Activated CD8-positive, alpha-beta memory T cell treated with anti-CD3 and anti-CD28 coated beads, Interleukin-2, amount 50 U/mL, for 48 hours (primary cell): ENCODE measurements at places on chromosomes 12 and 14.

GRCh38 chr12:108140501-108140900, 11.4 kb downstream of the WSCD2 start:
- DNase-seq, result no peak

DNA sequence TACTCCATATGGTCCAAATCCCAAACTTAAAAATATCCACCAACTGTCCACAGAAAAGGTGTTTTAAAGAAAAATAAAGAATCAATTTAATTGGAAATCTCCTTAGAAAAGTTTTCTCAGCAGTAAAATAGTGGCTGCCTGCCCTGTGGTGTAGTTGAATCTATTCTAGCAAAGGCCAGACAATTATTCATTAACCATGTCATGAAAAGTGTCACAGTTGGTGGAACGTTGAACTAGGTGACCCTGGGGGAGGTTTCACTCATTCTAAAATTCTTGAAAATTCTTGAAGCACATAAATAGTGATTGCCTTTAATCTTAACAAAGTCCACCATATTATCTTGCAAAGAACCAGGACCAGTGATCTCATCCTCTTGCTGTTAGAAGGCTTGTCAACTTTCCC, 78.4 kb upstream of the GZMB start:
- no peak for DNase-seq

- DNase-seq, result no peak
Observed at GRCh38 chr12:131363841-131364495, 346.9 kb upstream of the SFSWAP start.

DNA sequence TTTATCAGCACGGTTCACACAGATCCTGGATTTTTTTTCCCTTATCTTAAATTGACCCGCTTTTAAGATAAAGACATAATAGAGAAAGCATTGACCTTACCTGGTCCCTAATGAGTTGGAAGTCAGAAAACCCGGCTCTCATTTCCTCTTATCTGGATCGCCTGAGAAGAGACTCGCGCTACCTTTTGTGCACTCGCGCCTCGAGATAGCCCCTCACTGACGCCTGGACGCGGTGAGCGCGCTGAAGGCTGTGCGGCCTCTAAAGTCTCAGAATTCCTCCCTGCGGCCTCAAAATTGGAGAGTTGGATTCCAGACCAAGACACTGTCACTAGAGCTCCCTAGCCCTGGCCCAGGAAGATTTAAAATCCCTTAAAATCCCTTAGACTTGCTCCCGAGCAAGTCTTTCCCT, 7.0 kb downstream of the NKX2-1 start:
- DNase-seq, result no peak

DNA sequence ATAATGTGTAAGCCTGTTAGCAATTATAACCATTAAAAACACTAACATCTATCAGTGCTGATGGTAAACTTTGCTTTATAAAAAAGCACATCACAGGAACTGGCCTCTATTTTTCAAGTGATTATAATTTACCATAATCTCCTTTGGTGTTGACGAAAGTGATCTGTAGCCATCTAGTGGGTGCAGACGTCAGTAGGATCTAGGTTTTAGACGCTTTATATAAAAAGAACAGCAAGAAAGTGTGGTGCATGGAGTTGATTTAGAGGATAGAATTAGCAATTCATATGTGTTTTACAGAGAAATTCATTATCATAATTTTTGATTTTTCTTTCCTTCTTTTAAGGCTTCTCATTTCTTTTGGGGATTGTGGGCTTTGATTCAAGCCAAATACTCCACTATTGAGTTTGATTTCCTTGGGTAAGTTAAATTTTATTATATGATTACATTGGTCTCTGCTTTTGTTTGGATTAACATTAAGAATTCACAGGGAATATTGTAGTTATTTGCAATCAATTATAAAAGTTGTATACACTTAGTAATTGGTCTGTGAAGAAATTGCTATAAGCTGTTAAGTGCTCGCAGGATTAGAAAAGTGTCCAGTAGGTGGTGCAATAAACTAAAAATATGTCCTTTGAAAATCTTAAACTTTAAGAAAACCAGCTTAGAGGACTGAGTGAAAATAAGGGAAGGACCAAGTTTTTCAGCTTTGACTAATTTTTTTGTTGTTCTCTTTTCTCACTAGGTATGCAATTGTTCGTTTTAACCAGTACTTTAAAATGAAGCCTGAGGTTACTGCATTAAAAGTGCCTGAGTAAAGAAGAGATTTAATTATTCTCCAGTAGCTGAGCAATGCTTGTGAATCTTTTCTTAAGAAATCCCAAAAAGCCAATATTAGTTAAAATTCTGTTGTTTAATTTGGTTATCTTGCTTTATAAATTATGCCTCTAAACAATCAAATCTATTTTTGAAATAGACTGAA, 59.5 kb downstream of the ETNK1 start:
- no peak for DNase-seq

DNA sequence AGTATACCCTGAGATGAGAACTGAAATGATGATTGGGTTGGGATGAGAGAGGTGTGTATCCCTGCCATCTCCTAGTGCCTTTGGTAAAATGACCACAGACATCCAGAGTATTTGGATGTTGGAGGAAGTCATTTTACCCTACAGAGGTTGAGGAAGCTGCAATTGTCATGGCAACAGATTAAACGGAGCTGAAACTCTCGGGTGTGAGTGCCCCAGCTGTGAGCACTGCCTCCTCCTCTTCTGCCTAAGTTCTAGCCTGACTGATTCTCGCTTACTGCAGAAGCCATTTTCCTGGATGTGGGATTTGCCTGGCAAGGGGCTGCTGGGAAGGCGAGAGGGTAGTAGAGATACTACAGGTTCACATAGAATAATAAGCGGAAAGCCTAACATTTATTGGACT, 10.3 kb upstream of the PPP4R4 start:
- no peak for DNase-seq

- peak; percentile 85 for DNase-seq
Observed at GRCh38 chr12:48817873-48818830, at the start of gene CACNB3. CACNB3 (plus strand) TSS chr12:48818496; CDS start chr12:48818930, 434 bp downstream.

DNA sequence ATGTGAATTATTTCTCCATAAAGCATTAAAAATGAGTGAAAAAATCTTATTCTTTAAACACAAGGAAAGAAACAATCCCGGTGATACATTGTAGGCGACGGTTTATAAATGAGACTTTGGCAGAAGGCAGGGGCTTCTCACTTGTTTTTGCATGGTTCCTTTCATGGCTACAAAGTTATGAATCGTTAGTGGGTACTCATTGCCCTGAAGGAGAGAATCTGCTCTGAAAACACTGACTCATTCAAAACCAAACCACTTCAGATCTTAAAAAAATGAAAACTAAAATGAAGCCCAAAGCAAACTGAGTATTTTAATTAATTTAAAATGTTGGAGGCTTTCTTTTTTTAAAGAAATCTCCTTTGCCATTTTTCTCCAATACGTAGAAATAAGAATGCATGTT, 41.4 kb upstream of the AMIGO2 start:
- DNase-seq, result no peak

GRCh38 chr14:34222122-34222521, 239.9 kb downstream of the SPTSSA start:
- no peak for DNase-seq

- DNase-seq, result no peak
Observed at GRCh38 chr12:101891462-101891971, 14.1 kb downstream of the DRAM1 start.

- DNase-seq, result no peak
Observed at GRCh38 chr12:92289629-92290349, 144.1 kb upstream of the BTG1 start.

GRCh38 chr12:30934811-30935210, 8.3 kb downstream of the TSPAN11 start:
- DNase-seq, result no peak

DNA sequence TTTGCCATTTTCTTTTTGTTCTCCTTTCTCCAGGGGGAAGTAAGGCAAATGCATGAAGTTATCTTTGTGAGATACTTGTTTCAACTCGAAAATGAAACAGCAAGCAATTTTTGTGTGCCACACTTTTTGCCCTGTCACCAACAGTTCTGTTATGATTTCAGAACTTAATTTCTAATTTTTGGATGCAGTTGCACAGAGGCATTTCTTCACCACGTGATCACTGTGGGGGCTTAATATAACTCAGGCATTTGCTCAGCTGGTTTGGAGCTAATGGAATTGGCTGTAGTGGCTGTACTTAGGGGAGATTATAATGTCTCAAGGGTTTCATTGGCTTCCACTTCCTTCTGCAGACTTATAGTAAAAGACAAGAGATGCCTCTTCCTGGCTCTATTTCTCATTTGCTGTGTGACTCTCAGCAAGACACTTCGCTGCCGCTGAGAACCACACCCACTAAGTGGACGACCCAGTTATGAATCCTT, 452.4 kb downstream of the RAD51B start:
- no peak for DNase-seq

DNA sequence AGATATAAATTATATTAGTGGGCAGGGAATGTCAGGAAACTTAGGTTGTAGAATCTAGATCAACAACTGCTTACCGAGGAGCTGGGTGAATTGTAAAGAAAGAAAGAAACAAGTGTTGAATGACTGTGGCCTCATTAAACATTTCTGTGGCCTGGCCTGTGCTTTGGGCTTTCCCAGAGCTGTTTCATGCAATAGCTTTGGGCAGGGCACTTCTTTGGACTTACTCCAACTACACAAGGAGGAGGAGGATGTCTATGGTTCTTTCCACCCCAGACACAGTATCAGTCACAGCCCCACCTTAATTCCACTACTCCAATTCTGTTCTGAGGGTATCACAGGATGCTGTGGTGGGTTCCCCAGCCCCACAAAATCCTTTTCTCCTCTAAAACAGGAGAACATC, 38.0 kb downstream of the DPF3 start:
- DNase-seq, result no peak

- no peak for DNase-seq
Observed at GRCh38 chr12:120376009-120376408, 7.0 kb upstream of the MSI1 start.

- DNase-seq, result no peak
Observed at GRCh38 chr12:18345021-18345735, 83.9 kb downstream of the PIK3C2G start.

DNA sequence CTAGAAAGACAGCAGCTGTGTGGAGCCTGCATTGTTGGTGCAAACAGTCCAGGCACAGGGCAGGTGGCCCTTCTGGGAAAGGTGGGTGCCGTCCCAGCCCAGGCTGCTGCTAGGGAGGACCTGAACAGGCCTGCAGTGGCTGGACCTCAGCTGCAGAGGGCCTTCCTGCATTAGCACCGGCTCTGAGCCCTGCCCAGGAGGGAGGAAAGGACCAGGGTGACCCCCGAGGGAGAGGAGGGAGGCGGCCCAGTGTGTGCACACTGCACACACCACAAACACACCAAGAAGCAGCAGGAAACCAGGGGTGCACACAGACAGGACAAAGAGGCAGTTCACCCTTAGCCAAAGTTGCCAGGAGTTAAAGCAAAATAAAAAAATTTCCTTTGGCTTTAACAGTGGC, 8.0 kb upstream of the PGAM5 start:
- no peak for DNase-seq

GRCh38 chr12:4900327-4900726, 9.4 kb upstream of the KCNA1 start:
- DNase-seq, result no peak

DNA sequence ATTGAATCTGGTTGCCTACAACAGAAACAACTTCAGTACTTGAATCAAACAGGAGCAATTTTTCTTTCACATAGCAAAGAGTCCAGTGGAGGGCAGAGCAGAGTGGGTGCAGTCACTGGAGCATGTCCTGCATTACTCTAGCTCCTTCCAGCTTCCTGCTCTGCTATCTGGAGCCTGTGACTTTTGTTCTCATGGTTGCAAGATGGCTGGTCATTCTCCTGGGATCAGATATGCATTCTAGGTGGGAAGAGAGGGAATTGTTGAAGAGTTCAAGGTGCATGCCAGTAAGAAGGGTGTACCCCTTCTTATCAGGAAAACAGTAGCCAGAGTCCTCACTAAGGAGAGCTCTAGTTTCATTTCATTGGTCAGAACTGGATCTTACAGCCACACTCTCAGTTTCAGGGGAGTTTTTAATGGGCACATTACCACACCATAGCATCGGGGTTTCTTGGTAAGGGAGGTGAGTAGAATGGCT, 8.0 kb downstream of the IFT43 start:
- DNase-seq, result no peak

- no peak for DNase-seq
Observed at GRCh38 chr14:67191768-67192290, 2.6 kb downstream of the GARIN2 start.

DNA sequence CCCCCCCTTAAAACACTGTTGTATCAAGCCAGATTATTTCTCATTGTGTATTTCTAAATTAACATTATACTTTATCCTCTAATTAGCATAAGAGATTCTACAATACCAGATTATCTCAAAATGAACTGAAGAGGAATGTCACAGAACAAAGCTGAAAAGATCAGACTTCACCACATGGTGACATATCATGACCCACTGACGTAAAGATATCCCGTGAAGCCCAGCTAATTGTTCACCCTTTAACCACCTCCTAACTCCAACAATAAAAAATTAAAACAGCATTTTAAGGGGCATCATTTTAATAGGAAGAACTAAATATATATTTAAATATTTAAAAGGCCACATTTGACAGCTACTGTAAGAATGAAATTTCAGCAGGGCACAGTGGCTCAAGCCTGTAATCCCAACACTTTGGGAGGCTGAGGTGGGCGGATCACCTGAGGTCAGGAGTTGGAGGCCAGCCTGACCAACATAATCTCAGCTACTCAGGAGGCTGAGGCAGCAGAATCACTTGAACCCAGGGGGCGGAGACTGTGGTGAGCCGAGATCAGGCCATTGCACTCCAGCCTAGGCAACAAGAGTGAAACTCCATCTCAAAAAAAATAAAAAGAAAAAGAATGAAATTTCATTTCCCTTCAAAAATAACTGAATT, 29.0 kb downstream of the CDK17 start:
- DNase-seq, result no peak

GRCh38 chr14:75811136-75811829, 150.2 kb downstream of the TTLL5 start:
- no peak for DNase-seq
